ENCODE measurements at places on chromosomes 11 and 22. TPM values are rescaled to one million over a fixed set of nuclear protein-coding genes. Genes with fewer than 3 reads are reported as not detected.

The HBE1 gene
- not detected for total RNA-seq

The DAGLA gene
- total RNA-seq: 7.6 TPM

The OR8A1 gene
- total RNA-seq: not detected

The H19 gene
- 607 TPM for total RNA-seq

The WBP2NL gene
- 0.38 TPM for total RNA-seq

The DEPDC5 gene
- 8.1 TPM for total RNA-seq

The GAB2 gene
- 10.1 TPM for total RNA-seq

The MGAT3 gene
- 0.16 TPM for total RNA-seq

The TRIM6 gene
- total RNA-seq: 6.1 TPM

The MIAT gene
- 2.3 TPM for total RNA-seq

The DEFB131B gene
- not detected for total RNA-seq

The CAT gene
- 39.3 TPM for total RNA-seq

The SLC22A9 gene
- total RNA-seq: not detected

The TTC28 gene
- total RNA-seq: 28.9 TPM

The KRTAP5-1 gene
- total RNA-seq: not detected

The MS4A12 gene
- total RNA-seq: not detected

The SLC35E4 gene
- 12.2 TPM for total RNA-seq

The OR4P4 gene
- not detected for total RNA-seq

The CHRDL2 gene
- total RNA-seq: not detected

The PRG3 gene
- total RNA-seq: not detected

The DDX25 gene
- not detected for total RNA-seq

The NXPE2 gene
- not detected for total RNA-seq

The PGA4 gene
- not detected for total RNA-seq

The METTL15 gene
- total RNA-seq: 9.8 TPM

The DDIAS gene
- 10.4 TPM for total RNA-seq

The IL17REL gene
- 0.25 TPM for total RNA-seq

The LDLRAD3 gene
- 11.7 TPM for total RNA-seq

The ACCS gene
- 4.4 TPM for total RNA-seq

The ZBTB16 gene
- total RNA-seq: 2.0 TPM

The CWC15 gene
- 24.0 TPM for total RNA-seq

The SLN gene
- total RNA-seq: 0.16 TPM

The MAJIN gene
- total RNA-seq: not detected

The C11orf42 gene
- not detected for total RNA-seq

The UNC93B1 gene
- 50.7 TPM for total RNA-seq

The P2RY6 gene
- 1.3 TPM for total RNA-seq

The LGALS12 gene
- total RNA-seq: under 0.01 TPM

The IFITM2 gene
- total RNA-seq: 628 TPM

The C22orf42 gene
- not detected for total RNA-seq

The GRAP2 gene
- total RNA-seq: not detected

The SUSD2 gene
- 0.16 TPM for total RNA-seq

The TESMIN gene
- 5.1 TPM for total RNA-seq

The GAS2 gene
- total RNA-seq: 2.4 TPM

The OR8K3 gene
- not detected for total RNA-seq

The CYP2D6 gene
- total RNA-seq: 0.51 TPM
